HepG2 (cell line): ENCODE measurements at places on chromosomes 11 and 22.

DNA sequence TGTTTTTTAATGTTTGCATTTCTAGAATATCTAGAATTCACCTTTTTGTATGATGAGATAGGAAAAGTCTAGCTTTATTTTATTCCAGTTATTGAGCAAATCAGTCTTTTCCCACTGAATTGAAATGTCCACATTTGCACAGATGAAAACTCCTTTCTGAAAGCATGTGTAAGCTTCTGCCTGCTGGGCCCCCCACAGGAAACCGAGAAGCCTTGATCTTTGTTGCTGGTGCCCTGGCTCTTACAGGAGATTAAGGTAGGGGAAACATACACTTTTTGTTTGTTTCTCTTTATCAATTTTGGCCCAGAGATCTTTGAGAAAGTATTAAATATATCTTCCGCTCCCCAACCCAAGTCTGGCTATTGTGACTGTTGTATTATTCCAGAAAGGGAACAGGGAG lies 87.2 kb upstream of the GNAZ start:
- no peak for DNase-seq

DNA sequence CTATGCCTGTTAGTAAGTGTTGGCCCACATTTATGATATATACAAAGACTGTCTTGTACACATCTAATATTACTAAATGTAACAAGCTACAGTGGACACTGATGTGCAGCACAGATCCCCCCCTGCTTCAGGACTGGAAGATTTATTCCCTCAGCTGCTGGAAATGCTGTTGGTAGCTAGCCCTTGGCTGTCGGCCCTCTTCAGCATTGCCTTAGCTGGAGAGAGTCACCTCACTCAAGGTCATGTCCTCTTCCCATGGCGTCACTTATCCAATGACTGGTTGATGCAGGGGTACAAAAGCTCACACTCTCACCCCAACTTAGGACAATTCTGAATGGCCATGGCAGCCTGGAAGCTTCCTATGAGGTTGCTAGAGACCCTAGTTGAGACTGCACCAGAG lies 312.7 kb downstream of the SOX6 start:
- DNase-seq: no peak

- DNase-seq: no peak
Observed at GRCh38 chr11:93370260-93370659, 39.7 kb downstream of the DEUP1 start.

DNA sequence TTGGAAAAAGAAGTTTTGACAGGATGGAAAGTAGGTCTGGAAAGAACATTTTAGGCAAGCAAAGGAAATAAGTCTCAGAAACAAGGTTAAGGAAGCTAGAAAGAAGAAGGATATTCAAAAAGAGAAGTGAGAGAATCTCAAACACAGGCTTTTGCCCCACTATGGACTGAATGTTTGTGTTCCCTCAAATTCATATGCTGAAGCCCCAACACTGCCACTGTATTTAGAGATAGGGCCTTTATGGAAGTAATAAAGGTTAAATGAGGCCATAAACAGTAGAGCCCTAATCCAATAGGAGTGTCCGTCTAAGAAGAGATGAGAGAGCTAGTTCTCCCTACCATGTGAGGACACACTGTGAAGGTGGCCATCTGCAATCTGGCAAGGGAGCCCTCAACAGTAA lies 20.6 kb upstream of the RPS13 start:
- no peak for DNase-seq

GRCh38 chr11:63564056-63564774 lies 1.0 kb upstream of the PLAAT2 start:
- no peak for DNase-seq

- DNase-seq: no peak
Observed at GRCh38 chr11:123143476-123143875, 51.6 kb downstream of the CLMP start.

DNA sequence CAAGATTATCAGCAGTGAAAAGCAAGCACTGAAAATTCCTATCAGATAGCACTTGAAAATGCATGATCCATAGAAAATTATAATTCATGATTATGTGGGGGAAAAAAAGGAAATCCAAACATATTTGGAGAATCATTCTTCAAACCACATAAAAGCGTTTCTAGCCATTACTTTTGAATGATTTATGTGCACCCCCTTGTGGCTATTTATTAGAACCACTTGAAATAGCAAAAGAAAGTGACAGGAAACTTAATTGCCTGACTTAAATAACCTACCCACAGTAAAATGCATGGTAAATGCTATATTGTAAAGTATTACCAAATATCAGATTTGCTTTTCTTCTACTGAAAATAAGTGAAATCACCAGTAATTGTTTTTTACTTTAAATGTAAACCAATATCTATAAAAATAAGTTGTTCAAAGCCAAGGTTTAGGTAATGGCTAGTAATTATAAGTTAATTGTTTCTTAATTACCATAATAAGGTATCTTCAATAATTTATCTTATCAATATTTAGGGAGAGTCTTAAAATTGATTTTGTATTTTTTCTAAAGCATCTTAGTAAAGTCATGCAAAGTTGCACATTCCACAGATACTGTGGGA lies 168.5 kb downstream of the ARHGAP42 start:
- peak; percentile 36 for DNase-seq

DNA sequence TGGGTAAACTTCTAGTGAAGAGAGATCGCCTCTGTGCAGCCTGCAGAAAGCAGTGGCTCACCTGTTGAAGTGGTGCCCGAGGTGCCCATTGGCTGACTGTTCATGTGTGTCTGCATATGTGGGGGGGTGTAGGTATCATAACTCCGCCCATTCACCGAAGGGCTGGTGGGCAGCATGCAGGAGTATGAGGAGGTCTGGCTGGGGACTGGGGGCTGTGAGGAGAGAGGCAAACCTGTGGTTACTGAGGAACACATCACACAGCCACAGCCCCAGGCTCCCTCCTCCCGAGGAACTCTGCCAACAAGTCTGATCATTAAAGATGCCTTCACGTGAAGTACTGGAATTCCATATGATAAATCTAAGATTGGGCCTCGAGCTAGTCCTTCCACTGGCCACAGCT lies 20.5 kb downstream of the PAX6 start:
- no peak for DNase-seq

DNA sequence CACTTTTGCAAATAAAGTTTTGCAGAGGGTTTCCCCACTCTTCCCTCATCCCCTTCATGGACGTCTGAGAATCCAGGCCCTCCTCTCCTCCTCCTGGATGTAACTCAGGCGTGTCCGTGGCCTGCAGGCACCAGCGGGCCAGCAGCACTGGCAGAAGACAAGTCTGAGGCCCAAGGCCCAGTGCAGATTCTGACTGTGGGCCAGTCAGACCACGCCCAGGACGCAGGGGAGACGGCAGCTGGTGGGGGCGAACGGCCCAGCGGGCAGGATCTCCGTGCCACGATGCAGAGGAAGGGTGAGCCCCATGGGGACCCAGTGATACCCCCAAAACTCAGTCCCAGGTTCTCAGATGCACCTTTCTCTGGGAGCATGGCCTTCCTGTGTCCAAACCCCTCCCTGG lies 14.4 kb downstream of the TUB start:
- DNase-seq: no peak

GRCh38 chr11:30712749-30713148 lies 126.6 kb upstream of the MPPED2 start:
- no peak for DNase-seq

- peak; percentile 92 for DNase-seq
Observed at GRCh38 chr22:28829358-28830181, 29.2 kb upstream of the XBP1 start.

DNA sequence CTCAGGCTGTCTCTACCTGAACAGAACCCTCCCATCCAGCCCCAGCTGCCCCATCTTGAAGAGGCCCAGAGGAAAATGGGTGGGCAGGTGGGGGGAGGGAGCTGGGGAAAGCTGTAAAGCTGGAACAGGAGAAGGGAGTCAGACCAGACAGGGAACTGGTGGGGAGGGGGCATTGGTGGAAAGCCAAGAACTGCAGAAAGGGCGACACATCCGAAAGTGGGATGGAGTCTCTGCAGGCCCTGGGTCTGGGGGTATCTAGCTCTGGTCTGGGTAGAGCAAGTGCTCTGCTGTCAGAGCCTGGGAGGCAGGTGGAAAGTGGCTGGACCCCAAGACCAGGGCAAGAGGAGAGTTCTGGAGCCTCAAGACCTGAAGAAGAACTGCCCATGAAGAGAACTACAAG lies 7.7 kb downstream of the TMPRSS13 start:
- DNase-seq: no peak

- DNase-seq: no peak
Observed at GRCh38 chr11:125170510-125171031, 6.0 kb downstream of the PKNOX2 start.

- DNase-seq: no peak
Observed at GRCh38 chr11:64772303-64773018, 5.9 kb downstream of the SF1 start.

DNA sequence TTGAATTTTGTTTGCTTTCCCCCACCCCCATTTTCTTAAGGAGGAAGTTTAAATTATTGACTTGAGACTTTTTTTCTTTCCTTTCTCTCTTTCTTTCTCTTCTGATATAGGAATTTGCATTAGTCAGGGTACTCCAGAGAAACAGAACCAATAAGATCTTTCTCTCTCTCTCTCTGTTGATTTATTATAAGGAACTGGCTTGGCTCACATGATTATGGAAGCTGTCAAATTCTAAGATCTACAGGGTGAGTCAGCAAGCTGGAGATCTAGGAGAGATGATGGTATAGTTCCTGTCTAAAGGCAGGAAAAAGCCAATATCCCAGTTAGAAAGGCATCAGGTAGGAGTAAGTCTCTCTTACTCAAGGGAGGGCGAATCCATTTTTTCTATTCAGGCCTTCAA lies 64.0 kb downstream of the CCDC81 start:
- DNase-seq: no peak
